ENCODE measurements at places on chromosomes 2 and 18.
A peak's percentile ranks its signal among the peaks of the same experiment; 100 is the strongest.

DNA sequence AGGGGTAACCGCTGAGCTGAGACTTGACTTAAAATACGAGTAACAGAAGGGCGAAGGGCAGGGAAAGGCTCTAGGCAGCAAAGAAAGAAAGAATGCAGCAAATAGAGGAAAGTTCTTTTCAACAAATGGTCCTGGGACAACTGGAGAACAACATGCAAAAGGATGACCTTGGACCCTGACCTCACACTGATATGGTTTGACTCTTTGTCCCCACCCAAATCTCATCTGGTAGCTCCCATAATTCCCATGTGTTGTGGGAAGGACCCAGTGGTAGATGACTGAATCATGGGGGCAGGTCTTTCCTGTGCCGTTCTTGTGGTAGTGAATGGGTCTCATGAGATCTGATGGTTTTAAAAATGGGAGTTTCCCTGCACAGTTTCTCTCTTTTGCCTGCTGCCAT lies 33.9 kb downstream of the ST3GAL5 start:
- H3K36me3 ChIP-seq = peaks cover 11% of the 10 kb centered on the region
- no peak overlapping the region for H3K4me3 ChIP-seq
- no peak for DNase-seq
- peaks cover 44% of the 10 kb centered on the region for H3K4me1 ChIP-seq
- H3K27me3 ChIP-seq = no peaks in the 10 kb centered on the region

- DNase-seq = no peak
- H3K4me3 ChIP-seq = no peak overlapping the region
- no peaks in the 10 kb centered on the region for H3K36me3 ChIP-seq
- H3K27ac ChIP-seq = no peak overlapping the region
Observed at GRCh38 chr2:210792000-210792399, 235.6 kb downstream of the CPS1 start.

DNA sequence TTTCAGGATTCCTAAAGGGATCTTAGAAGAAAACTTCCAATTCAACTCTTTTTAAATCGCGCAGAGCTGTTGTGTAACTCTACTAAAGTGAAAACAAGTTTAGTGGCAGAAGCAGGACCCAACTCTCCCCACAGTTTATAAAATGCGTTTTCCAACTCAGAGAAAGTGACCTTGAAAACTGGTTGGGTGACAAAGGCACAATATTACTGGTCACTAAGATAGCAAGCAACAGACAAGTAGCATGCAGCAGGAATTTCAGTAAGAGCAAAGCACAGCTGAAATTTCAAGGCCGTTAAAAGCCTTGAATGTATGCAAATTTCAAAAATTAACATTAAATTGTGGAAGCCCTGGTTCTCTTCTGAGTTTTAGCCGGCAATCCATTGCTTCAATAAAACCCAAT lies 66.9 kb downstream of the STK39 start:
- no peak overlapping the region for H3K27ac ChIP-seq
- no peak overlapping the region for H3K4me3 ChIP-seq
- H3K4me1 ChIP-seq = peaks cover 3% of the 10 kb centered on the region
- no peaks in the 10 kb centered on the region for H3K27me3 ChIP-seq
- DNase-seq = no peak

DNA sequence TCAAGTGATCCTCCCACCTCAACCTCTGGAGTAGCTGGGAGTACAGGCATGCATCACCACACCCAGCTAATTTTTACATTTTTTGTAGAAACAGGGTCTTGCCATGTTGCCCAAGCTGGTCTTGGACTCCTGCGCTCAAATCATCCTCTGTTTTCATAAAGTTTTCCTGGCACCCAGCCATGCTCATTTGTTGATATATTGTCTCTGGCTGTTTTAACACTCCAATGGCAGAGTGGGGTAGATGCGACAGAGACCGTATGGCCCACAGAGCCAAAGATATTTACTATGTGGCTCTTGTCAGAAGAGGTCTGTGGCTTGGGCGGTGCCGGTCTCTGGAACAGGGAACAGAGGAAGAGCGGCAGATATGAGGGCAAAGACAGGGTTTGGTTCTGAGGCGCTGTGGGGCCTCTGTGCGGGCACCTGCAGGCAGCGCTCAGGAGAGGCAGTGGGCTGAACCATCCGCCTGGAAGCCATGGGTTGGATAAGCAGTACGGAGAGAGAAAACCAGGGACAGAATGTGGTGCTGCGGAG lies 50.2 kb downstream of the CENPO start:
- no peaks in the 10 kb centered on the region for H3K36me3 ChIP-seq
- no peak overlapping the region for H3K4me3 ChIP-seq
- H3K27me3 ChIP-seq = no peaks in the 10 kb centered on the region
- DNase-seq = no peak
- H3K27ac ChIP-seq = no peak overlapping the region

DNA sequence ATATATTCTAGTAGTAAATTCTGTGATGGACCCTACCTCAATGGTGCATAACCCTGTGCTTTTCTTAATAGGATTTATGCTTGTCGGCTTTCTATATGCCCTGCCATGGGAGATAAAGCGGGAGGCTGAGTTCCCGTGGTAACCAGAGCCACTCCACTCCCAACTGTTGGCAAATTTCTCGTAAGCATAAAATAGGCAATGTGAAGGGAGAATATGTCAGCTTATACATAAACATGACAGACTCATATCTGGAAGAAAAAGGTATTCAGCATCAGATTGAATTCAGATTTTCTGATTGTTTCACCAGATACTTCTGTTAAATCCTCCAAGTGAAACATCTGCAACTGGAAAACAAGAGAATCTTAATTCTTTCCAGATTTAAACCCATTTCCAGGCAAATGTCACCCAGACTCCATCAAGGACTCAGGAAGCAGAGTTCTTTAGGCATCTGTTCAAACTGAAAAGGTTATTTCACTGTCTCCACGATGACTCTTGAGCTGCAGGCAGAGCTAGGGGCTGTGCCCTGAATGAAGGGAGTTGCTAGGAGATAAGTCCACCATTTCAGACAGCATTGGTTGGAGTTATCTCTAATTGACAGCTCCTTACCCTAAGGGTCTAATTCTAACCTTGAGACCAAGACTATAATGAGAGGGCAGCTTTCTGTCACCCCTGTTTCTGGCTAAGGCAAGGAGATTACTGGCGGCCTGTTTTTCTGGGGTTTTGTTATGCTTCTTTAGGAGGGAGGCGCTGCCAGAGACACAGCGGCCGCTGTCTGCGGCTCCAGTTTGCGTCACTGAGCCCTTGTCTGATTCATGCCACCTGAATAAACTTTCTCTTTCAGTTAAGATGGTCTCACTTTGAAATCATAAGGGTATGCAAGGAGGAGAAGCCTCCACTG lies 381.3 kb downstream of the SOX11 start:
- H3K4me3 ChIP-seq = no peak overlapping the region
- H3K36me3 ChIP-seq = no peaks in the 10 kb centered on the region
- no peak for DNase-seq
- no peaks in the 10 kb centered on the region for H3K4me1 ChIP-seq

GRCh38 chr2:110865188-110865587 lies 132.8 kb downstream of the ACOXL start:
- H3K27me3 ChIP-seq = no peaks in the 10 kb centered on the region
- peak overlapping the region; percentile 33 for H3K4me3 ChIP-seq
- peak overlapping the region; percentile 52 for H3K27ac ChIP-seq
- H3K4me1 ChIP-seq = peaks cover 32% of the 10 kb centered on the region
- peak; percentile 94 for DNase-seq
- H3K36me3 ChIP-seq = no peaks in the 10 kb centered on the region

DNA sequence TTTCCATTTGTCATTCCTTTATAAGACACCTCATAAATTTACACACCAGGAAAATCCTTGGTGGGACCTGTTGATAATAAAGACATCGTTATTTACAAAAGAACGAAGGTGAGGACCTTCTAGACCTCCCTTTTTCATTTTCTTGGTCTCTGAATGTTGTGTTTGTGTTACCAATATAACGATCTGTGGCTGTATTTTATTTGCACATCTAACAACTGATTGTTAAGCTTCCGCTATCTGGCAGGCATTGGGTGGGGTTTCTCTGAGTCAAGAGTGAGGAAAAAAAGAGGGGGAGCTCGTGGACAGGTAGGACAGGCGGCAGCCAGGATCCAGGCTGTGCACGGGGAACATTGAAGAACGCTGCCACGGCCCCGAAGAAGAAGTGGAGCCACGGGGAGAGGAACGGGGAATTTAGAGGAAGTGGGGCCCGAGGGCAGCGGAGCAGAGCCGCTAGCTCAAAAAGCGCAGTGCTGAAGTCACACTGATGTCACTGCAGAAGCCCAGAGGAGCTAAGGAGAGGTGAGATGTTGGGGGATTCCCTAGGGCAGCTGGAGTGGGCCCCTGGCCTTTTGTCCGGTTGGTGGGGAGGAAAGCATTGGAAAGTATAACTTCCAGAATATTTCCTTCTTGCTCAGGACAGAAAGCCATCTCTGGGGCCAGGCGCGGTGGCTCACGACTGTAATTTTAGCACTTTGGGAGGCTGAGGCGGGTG lies 20.9 kb upstream of the DNMT3A start:
- peak overlapping the region; percentile 85 for H3K27ac ChIP-seq
- H3K27me3 ChIP-seq = no peaks in the 10 kb centered on the region
- peak overlapping the region; percentile 99 for H3K4me3 ChIP-seq
- peaks cover 27% of the 10 kb centered on the region for H3K4me1 ChIP-seq

DNA sequence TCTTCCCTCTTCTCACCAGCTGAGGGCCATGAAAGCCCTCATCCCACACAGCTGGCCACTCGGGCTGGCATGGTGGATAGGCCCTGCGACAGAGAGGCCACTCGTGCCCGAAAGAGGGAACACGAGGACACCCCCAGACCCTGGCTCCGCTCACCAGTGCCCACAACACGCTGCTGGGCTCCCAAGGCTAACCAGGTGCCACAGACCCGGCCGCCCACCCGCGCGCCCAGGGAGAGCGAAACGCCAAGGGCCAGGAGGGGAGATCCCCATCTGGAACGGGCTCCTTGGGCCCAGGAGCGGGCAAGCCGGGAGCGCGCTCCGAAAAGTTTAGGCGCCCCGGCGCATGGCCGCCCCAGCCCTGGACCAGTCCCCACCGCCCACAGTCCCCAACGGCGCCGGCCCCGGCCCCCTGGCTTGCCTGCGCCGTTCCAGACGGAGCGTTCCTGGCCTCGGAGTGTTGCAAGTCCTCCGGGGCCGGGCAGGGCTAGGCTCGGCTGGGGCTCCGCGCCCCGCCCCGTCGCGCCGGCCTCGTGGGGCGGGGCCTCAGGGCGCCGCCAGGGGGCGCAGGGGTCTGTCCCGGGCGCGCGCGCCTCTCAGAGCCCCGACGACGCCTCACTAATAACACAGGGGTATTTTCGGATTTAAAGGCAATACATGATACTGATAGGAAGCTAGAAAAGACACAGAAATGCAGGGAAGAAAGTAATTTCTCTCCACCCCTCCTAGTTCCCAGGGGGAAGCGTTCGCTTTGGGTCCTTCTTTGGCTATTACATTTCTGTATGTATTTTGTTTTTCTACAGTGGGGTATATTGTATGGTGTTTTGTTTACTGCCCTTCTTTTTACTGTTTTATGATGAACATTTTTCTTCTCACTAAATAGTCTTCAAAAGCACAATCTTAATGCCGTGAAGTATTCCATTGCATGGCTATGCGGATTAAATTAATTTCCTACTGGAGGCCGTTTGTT lies at the start of gene TMBIM1:
Gene TMBIM1 (minus strand): TSS at position 456 of the 967 bp plus-strand sequence. CDS start 10,362 bp downstream, outside the sequence.
- peak within 1 kb of the TSS; percentile 96 for H3K27ac ChIP-seq
- peaks cover 55% of the 10 kb centered on the region for H3K4me1 ChIP-seq
- H3K4me3 ChIP-seq = peak within 1 kb of the TSS; percentile 92
- H3K36me3 ChIP-seq = no peaks in the 10 kb centered on the region

DNA sequence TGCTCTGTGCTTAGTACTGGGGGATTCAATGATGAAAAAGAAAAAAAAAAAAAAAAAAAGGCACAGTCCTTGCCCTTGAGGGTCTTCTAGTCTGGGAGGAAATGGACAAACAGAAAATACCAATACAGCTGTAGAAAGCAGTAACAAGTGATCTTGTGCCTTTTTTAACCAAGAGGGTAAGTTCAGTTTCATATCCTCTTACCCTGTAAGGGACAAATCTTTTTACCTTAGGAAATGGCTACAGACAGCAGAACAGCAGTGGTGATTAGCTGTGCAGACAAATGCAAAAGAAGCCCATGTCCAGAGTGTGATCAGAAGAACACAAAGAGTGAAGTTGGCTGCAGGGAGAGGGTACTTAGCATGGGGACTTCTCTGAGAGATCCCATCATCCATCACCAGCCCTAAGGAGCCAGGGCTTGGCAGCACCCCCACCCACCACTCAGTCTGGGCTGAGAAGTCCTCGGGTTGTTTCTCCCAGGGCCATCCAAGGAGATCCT lies 102.9 kb downstream of the ALPK2 start:
- H3K4me1 ChIP-seq = no peaks in the 10 kb centered on the region
- DNase-seq = no peak
- no peak overlapping the region for H3K4me3 ChIP-seq
- H3K36me3 ChIP-seq = no peaks in the 10 kb centered on the region
- no peak overlapping the region for H3K27ac ChIP-seq

- no peak overlapping the region for H3K27ac ChIP-seq
- no peaks in the 10 kb centered on the region for H3K27me3 ChIP-seq
- no peak overlapping the region for H3K4me3 ChIP-seq
Observed at GRCh38 chr2:241944821-241945220, 75.3 kb downstream of the RTP5 start.

GRCh38 chr2:143514413-143514812 lies 385.2 kb downstream of the ARHGAP15 start:
- H3K27me3 ChIP-seq = no peaks in the 10 kb centered on the region
- no peak overlapping the region for H3K27ac ChIP-seq
- no peak for DNase-seq
- H3K4me1 ChIP-seq = no peaks in the 10 kb centered on the region

DNA sequence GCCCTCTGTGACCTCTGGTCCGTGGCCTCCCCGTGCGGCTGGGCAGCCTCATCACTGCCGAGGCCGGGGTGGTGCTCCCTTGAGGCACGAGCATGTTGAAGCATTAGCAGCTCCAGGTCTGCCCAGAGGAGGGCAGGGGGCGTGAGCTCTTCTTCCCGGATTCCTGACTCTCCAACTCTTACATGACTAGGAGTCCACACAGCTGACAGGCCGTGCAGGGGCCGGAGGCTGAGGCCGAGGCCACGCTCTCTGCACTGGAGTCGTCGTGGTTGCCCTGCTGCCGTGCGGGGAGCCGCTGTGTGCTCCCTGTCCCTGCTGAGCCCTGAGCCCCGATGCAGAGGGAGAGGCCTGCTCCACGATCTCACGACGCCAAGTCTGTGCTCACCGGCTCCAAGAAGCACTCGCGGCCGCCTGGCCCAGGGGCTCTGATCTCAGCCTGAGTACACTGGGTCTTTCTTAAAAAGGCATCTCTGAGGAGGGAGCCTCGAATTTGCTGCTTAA lies 19.4 kb upstream of the KCNG2 start:
- no peaks in the 10 kb centered on the region for H3K4me1 ChIP-seq
- no peaks in the 10 kb centered on the region for H3K36me3 ChIP-seq
- no peak overlapping the region for H3K4me3 ChIP-seq
- no peaks in the 10 kb centered on the region for H3K27me3 ChIP-seq
- no peak overlapping the region for H3K27ac ChIP-seq

DNA sequence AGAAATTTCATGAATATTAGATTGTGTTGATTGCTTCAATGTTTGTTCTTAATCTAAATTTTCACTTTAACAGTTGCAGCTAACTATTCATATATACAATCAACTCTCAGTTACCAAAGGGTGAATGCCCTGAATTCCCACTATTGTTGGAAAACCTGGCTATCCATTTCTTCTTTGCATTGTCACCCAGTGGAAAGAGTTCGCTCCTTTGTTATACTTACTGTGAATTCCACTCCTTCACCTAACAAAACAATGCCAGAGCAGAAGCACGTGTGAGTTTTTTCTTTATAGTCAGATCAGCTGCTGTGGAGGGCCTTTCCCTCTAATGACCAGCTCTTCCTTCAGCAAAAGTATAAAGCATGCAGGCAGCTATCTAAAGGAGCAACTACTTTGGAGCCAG lies 409.2 kb upstream of the NRP2 start:
- no peaks in the 10 kb centered on the region for H3K36me3 ChIP-seq
- H3K27me3 ChIP-seq = no peaks in the 10 kb centered on the region
- no peak for DNase-seq
- no peaks in the 10 kb centered on the region for H3K4me1 ChIP-seq
- no peak overlapping the region for H3K4me3 ChIP-seq
